ENCODE measurements at places on chromosomes 5 and 9.

DNA sequence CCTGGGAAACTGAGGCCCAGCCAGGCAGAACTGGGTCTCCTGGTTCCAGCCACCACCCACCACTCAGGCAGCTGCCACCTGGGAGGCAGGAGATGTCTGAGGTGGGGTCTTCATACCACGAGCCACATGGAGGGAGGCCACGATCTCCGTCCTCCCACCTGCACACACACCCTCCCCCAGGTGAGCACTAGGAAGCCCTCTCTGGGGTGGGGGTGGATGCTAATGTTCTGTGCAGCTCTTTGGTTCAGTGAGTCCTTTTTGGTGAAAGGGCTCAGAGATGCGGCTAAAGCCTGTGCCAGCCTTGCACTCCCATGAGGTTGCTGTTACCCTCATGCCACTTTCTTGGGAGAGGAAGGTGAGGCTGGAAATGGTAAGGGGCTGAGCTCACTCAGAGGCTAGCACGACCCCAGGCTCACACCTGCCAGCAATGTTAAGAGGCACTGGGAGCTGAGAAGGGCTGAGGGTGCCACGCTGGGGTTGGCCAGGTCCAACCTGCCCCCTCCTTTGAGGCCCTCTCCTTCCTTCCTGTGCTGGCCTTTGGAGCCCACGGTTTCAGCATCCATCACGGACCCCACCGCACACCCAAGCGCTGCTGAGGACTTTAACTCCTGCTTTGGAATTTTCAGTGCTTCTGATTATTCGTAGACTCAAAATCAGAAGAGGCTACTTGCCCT lies 26.6 kb upstream of the OBP2B start:
- DNase-seq: no peak

GRCh38 chr9:68533678-68534077 lies 7.0 kb downstream of the TMEM252 start:
- DNase-seq: no peak

- DNase-seq: no peak
Measured at GRCh38 chr5:54360089-54360488, 49.7 kb upstream of the ARL15 start.

GRCh38 chr5:151096001-151096373 lies 15.2 kb upstream of the TNIP1 start:
- DNase-seq: no peak

GRCh38 chr9:121675969-121676822 lies 24.8 kb downstream of the DAB2IP start:
- no peak for DNase-seq

Measured in NCI-H1105 (cell line).